ENCODE measurements at places on chromosomes 3 and 15.

DNA sequence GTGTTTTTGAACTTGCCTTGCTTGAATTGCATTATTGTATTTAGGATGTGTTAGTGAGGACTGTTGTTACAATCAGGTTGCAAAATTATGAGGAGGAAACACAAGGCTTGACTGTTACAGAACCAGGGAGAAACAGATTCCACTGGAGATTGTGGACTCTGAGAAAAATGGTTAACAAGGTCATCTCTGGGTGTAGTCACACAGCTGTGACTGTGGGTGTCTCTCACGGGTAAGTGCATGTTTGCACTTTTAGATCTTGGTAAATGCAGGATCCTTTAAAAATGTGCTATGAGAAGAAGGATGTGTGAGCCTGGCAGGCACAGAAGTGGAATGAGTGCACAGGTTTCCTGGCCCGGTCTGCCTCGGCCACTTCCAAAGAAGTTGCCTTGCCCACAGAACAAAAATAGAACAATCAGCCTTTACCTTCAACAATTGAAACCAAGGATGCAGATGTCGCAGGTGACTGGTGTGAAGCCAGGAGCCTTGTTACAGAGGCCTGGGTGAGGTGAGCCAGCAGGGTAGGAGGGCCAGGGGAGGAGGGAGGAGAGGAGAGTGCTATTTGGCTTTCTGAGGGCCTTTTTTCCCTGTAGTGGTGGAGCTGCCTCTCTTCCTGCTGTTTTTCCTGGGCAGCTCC lies 68.0 kb downstream of the ABHD5 start:
- DNase-seq, result no peak

DNA sequence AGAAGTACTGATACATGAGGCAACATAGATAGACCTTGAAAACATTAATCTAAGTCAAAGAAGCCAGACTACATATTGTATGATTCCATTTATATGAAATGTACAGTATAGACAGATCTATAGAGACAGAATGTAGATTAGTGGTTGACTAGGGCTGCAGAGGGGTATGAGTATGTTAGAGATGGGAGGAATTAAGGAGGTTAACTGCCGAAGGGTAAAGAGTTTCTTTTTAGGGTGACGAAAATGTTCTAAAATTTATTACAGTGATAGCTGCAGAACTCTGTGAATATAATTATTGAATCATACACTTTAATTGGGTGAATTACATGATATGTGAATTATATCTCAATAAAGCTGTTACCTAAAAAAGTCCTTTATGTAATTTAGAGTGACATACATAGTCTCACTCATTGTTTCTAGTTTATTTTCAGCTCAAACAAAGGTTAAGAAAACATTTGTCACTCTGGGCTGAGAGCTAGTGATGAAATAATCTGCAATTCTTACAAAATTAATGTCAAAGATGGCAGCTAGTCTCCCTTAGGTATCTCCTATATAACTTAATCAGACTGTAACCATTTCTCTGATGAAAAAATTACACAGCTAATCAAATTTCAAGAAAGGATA lies 61.4 kb downstream of the DENND4A start:
- peak; percentile 35 for DNase-seq

GRCh38 chr3:73950865-73951558 lies 326.3 kb upstream of the PDZRN3 start:
- DNase-seq, result no peak

- DNase-seq, result no peak
These were observed 346.3 kb downstream of the TIGIT start for GRCh38 chr3:114640126-114640525.

DNA sequence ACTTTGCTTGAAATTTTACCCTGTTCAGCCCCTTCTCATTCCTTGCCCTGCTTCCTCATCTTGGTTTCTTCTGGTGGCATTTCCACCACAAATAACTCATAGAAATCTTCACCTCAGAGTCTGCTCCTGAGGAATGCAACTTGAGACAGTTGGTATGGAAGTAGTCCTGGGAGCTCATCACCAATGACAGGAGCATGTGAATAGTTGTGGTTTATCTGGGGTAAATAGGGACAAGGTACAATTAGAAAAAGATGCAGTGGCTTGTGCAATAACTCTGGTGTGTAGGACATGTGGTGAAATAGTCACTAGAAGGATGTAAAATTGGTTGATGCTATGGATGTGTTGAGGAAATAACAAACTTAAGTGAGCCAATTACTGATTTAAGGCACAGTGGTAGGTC lies 72.7 kb upstream of the CHRNA7 start:
- peak; percentile 11 for DNase-seq

DNA sequence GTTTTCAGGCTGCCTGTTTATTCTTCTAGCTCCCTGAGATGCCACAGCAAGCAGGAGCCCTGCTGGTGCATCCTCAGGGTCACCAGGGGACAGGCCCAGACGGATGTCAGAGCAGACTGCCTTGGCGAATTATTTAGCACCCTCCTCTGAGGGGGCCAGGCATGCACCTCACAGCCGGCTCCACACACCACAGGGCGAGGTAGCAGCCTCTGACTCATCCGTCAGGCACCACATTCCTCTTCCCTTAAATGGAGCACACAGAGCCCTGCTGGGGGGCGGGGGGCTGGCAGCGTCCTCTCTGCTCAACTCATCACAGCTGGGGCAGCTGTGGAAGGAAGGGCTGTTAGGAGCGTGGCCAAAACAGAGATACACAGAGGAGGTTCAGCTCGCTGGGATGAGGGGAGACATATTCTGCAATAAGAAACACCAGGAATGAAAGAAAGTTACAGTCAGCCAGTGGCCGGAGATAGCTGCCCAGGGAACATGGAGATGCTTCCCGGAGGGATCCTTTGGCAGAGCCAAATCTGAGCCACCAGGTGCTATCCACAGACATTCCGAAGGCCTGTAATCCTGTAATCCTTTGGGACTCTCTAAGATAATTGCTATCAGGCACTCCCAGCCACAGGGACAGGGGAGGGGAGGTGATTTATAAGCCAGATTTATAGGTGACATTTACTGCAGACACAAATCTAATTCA lies 13.9 kb upstream of the PRICKLE2 start:
- DNase-seq, result peak; percentile 99

DNA sequence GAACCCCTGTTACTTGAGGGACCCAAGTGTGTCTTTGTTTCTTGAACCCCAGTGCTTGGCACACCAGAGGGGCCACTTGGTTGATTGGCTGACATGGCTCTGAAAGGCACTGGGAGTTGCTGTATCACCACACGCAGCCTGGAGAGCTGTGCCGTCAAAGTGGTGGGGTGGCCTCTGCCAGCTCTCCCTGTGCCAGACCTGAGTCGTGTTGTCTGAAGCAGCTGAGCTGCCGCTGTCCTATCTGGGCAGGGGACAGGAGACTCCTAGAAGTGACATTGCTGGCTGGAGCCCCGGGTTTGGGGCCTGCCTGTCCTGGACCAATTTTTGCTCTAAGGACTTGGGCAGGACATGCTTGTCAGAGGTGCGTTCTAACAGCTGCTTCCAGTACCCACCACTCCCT lies 5.5 kb upstream of the SNX22 start:
- DNase-seq, result no peak

DNA sequence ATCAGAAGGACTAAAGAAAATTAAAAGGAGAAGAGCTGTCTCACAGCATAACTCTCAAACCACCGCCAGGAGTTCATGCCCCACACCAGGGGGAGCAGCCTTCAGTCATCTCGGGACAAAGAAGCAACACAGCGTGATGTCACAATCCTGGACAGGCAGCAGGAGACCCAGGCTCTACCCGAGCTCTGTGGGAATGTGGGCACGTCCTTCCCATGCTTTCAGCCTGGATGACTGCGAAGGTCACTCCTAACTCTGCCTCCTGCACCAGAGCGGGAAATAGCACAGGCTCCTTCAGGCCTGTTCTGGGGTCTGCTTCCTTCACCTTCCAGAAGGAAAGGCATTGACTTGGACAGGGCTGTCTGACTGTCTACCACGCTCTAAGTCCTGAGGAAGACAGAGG lies 31.3 kb downstream of the NOX5 start:
- peak; percentile 72 for DNase-seq

GRCh38 chr3:4757575-4758248 lies 221.5 kb upstream of the BHLHE40 start:
- no peak for DNase-seq

- no peak for DNase-seq
These were observed 331.3 kb upstream of the FRG2C start for GRCh38 chr3:75332794-75333193.

DNA sequence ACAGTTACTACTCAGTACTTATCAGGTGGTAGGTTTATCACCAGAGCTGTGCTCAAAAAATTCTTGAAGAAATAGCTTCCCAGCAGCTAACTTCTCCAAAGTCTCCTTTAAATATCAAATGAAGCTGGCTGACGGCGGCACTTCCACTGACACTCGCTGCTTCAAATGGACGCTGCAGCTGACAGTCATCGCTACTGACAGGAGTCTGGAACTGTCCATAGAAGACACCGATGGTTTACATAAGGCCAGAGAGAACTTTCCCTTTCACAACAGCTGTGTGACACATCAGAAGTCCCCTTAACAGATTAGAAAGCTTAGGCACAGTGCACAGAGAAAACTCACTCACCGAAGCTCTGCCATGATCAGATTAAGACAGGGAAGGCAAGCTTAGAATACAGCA lies 270.2 kb downstream of the SHOX2 start:
- no peak for DNase-seq

DNA sequence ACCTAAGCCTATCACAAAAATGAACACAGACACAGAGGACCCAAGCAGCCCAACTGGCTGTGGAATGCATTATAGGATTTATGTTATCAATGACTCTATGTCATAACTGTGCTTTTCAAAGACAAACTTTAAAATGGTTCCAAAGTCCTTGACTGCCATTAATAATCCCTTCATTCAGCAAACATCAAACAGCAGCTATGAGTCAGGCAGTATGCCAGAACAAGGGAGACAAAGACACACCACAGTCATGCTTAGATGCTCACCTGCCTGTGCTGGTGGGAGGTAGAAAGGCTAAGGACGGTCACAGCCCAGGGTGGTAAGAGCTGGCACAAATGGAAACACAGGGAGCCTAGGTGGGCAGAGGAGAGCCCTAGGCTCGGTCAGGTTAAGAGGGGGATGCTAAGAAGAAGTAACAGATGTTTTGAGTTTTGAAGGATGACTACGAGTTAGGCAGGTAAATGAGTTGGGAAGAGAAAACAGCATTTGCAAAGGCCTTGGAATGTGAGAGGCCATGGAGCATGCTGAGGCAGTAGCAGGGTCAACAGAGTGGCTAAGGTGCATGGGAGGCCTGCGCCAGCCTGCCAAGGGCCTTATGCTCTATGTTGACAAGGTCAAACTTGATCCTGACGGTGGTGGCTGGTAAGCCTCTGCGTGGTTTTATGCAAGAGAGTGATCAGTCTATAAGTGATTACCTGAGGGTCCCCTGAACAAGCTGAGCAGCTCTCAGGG lies 23.0 kb downstream of the NMNAT3 start:
- no peak for DNase-seq

DNA sequence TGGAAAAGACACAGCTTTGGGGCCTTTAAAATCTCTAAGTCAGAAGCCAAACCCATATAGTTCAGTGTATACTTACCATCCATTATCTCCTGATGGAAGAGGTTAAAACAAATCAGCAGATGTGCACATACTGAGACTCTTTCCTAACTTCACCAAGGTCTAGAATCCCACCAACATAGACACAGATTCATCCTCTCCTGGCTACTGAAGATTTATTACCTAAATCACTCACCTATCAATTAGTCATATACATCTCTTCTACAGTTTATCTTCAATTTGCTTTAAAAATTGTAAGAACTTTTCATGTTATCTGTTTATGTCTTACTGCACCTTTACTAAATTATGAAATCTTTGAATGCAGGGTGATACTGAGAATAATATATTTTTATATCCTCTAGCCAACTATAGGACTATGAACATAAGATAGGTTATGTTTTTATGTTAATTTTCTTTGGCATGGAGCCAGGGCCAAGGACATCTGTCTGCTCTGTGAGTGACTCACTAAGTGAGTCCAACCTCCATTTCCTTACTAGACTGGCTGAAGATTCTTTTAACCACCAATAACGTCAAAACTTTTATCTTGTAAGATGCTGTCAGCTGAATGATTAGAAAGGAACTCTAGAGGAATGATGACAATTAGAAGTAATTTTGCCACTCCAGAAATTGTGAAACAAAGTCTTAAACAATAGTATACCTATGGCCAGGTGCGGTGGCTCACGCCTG lies 397.6 kb downstream of the FOXP1 start:
- peak; percentile 91 for DNase-seq

DNA sequence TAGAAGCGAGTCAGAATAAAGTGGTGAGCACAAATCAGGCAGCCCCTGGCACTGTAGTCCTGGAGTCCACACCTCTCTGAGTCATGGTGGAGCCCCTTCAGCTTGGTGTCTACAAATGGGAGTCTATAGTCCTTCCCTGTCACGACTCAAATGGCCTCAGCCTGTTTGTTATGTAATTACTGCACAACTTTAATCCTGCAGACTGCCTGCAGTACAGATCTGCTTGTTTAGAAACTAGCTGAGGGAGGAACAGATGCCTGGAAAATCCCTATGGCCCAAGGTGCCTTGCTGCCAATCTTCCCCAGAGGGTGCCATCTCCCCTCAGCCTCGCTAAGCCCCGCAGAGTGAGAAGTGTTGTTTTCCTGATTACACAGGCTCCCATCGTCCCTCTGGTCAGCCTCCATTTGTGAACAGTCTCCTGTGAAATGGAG lies 3.9 kb upstream of the CXCR6 start:
- DNase-seq, result peak; percentile 15

- DNase-seq, result no peak
These were observed 24.8 kb downstream of the PRR20G start for GRCh38 chr3:127263037-127263436.

GRCh38 chr3:107216711-107217110 lies 160.5 kb upstream of the CCDC54 start:
- peak; percentile 70 for DNase-seq

DNA sequence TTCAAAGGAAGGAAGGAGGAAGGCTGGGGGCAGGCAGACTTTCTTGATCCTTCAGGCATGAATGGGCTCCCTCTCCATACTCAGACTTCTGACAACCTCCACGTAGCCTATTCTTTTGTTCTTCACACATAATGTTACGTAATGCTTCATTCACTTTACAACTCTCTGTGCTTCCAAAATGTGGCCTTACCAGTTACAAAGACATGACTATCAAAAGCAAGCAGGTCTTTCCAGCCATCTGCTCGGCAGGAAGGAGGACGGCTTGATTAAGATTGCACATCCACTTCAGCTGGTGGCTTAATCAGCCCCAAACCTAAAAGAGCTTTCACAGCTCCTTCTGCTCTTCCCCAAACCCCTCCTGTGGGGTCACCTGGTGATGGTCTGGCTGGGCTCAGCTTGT lies 263.2 kb downstream of the XXYLT1 start:
- no peak for DNase-seq

DNA sequence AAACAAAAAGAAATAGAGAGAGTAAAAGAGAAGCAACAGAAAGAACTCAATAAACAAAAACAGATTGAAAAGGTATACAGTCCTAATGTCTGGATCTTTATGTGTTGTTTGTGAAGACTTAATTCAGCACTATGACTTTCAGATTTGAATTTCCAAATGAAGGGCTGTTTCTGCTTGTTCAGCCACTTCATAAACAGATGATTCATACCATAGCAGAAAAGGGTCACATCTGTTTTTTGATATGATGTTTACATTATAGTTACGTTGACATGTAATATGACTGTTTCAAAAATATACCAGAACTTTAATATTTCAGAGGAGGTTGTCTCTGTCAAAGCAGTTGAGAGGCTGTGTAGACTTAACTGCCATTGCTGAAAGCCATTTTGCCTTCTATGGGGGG lies 24.1 kb downstream of the ASB14 start:
- DNase-seq, result no peak

- peak; percentile 82 for DNase-seq
These were observed 8.8 kb downstream of the ANKUB1 start for GRCh38 chr3:149783576-149783975.

- DNase-seq, result peak; percentile 86
These were observed at the start of gene CDAN1 for GRCh38 chr15:42736793-42737528. Gene CDAN1 (minus strand): TSS chr15:42737128. CDS start chr15:42737102, 26 bp downstream.
